ENCODE measurements at places on chromosomes 1 and 21.

- no peak for DNase-seq
Measured at GRCh38 chr1:81409262-81409661, 391.5 kb upstream of the ADGRL2 start.

GRCh38 chr1:46577671-46578070 lies 26.2 kb upstream of the KNCN start:
- no peak for DNase-seq

- no peak for DNase-seq
Measured at GRCh38 chr1:3533067-3534048, 78.0 kb downstream of the MEGF6 start.

- DNase-seq = no peak
Measured at GRCh38 chr21:41684381-41685245, 82.2 kb downstream of the RIPK4 start.

DNA sequence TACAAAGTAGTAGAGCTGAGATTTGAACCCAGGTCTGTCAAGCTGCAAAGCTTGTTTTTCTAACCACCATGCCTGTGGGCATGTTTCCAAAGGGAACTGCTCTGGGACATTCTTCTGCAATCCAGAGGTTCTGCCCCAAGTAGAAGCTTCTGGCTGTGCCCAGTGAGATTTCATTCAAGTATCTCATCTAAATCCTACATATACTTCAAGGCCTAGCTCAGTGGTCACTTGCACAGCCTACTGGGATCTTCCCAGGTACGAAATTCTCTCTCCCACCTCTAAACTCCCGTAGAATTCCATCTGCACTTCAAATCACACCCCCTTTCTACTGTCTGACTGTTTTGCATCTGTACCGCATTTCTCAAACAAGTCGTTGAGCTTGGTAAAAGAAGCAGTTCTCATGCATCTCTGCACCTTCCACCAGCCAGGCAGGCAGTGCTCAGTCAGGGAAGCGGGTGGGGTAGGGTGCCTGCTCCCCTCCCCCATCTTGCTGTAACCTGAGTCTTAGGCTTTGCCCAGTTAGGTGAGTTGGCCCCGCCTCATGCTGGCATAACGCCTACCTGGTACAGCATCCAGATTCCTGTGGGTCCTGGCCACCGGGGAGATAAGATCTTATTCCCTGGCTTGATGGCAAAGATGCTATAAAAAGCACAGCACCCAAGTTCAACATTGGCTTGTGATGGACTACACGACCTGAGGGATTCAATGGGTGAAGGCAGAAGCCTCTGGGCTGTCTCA lies 13.5 kb downstream of the SLC9A1 start:
- DNase-seq = no peak

- no peak for DNase-seq
Measured at GRCh38 chr1:42743317-42744147, 3.5 kb upstream of the CLDN19 start.

- DNase-seq = no peak
Measured at GRCh38 chr1:147853391-147853790, 49.2 kb upstream of the GJA8 start.

DNA sequence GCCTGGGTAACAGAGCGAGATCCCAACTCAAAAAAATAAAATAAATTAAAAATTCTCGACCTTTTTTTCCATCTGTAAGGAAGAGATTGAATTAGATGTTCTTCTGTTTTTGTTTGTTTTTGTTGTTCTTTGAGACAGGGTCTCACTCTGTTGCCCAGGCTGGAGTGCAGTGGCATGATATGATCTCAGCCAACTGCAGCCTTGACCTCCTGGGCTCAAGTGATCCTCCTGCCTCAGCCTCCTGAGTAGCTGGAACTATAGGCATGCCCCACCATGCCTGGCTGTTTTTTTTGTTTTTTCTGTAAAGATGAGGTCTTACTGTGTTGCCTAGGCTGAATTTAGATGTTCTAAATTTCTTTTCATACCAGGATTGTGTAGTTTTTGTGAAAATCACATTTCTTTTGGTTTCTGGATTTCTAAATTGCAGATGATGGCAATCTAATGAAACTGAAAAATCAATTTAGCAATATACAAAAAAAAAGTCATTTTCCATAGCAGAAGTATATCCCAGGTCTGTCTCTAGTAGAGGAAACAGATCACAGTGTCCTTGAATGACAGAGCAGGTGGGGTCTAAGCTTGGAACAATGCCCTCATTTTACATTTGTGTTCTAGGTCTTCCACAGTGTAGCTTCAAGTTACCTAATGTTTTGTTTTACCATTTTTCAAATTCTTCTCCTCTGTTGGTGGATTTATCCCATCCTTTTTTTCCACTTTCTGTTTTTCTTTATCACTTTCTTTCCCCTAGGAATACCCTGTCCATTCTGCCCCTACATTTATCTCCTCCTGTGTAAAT lies 20.3 kb downstream of the ZYG11A start:
- no peak for DNase-seq

DNA sequence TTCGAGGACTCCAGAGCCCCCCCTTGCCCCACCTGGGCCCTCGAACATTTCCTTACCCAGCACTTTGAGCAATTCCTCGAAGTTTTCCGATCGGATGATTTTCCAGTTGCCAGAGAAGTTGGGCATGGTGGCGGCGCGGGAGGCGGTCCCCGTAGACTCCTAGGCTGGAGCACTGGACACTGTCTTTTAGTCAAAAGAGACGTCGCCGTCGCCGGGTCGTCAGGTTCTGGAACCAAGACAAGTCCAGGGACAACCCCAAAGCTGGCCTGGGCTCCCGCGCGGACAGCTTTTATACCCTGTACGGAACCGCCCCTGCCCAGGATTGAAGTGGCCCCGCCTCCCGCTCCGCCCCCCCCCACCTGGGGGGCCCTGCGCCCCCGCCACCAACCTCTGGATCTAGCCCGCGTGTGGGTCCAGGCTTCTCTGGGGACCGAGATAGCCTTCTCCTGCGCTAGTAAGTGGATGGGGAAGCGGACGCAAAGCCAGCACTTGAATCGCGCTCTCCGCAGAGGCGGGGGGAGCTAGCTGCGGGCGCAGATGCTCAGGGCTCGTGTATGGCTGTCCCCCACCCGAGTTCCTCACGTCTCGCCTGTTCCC lies at the start of gene CRABP2:
Gene CRABP2, minus strand, starts transcription at position 263 of the 597 bp plus-strand sequence. Its CDS starts 137 bp downstream, at position 126.
- no peak for DNase-seq

DNA sequence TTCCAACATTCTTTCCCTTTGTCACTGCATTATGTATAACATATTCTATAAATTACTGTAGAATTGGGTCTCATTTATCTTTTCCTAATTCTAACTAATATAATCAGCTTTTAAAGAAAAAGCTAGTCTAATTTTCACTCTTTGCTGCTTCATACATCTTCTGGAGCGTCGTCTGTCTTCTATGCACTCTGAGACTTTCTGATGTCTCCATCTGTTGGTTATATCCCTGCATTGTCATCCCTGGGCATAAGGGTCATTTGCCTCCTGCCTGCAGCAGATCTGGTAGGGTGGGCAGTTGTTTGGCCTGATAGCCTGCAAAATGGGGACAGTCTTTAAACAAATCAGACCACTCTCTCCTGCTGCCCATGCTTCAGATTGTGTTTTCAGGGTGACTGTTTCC lies 40.8 kb upstream of the DYNLT5 start:
- DNase-seq = no peak

DNA sequence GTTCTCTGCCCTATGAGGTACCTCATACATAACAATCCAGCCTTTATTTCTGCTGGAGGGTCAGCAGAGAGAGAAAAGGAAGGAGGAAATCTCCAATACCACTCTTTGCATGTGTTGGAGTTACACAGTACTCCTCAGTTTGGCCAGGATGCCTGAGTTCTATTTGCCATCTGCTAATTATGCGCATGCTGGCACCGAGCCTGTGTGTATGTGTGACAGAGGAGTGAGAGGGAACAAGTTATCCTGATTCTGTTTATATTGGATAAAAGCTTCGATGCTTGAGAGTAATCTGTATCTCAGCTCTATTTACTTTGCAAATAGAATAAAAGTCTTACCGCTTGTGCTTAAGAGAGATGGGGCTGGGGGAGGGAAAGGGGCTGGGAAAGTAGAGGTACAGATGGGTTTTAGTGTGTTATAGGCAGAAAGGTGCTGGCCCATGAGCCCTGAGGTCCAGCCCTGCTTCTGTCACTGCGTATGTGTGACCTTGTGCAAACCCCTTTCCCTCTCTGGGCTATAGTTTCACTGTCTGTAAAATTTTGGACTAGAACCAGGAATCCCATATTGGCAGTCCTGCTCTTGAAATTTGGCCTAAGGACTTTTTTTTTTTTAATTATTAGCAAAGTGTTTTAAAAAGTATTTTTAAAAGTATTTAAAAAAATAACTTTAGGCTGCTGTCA lies 54.5 kb upstream of the PLXNA2 start:
- DNase-seq = no peak

GRCh38 chr1:77757603-77758002 lies 2.0 kb downstream of the USP33 start:
- DNase-seq = no peak

DNA sequence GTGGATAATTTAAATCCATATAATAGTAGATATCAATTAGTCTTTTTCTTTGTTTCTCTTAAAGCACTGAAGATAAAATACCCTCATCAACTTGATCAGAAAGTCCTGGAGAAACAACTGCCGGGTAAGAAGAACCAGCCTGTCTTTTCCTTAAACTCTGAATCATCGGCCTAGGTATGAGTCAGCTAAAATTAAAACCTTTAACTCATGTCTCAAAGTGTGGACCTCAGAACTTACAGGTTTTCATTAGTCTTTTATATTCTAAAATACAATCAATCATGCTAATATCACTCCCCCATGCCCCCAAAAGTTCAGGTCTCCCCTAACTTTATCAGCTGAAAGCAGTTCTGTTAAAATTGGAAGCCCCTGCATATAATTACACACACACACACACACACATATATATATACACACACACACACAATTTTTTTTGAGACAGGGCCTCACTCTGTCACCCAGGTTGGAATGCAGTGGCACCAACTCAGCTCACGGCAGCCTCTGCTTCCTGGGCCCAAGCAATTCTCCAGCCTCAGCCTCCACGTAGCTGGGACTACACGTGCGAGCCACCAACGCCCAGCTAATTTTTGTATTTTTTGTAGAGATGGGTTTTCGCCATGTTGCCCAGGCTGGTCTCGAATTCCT lies 61.3 kb downstream of the B3GALNT2 start:
- no peak for DNase-seq

DNA sequence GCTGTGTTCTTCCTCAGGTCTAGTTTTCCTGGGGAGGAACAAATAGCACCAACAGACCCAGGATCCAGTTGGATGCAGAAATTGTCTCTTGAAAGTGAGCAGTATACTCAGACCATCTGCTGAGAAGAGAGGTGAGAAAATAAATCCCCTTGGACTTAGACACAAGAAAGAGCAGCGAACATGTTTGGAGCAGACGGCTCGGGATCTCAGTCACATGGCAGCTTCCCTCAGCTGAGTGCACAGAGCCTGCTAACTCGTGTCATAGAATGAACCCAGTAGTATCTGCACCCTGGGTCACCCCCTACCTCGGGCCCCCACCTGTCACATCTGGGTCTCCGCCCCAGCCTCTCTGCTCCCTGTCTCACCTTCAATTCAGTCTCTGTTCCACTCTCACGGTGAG lies 115.6 kb downstream of the CCDC185 start:
- no peak for DNase-seq

GRCh38 chr1:116514708-116515525 lies 55.9 kb downstream of the CD58 start:
- no peak for DNase-seq

DNA sequence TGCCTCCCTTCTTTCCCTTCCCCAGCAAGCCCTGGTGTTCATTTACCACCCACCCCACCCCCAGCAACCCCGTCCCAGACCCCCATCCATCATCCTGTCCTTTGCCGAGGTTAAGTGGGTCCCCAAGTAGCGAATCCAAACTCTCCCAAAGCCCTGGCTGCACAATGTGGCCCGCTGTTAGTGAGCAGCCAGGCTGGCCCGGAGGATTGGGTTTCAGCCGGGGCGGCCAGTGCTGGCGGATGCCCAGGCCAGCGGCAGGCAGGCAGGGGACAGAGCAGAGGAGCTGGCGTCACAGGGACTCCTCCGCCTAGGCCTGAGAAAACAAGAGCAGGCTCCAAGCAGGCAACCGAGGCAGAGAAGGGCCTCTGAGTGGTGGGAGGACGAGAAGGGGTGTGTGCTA lies 61.4 kb downstream of the EPHB2 start:
- DNase-seq = no peak

DNA sequence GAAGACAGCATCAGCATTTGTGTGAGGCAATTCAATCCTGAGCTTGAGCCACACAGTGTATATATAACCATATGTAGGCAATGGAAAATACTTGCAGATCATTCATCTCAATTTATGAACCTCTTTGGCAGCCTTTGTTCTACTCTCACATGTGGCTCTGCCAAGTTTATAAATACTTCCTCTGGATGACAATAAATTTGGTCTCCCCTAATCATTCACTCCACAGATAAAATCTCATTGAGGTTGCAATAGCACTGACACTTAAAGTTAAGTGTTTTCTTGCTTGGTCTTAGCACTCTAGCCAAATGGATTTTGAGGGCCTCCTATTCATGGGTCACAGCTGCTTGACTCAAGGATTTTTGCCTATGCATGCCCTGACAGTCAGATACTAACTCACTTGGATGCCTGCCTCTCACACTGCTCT lies 136.6 kb upstream of the VANGL1 start:
- no peak for DNase-seq

GRCh38 chr21:27703791-27704190 lies 736.9 kb upstream of the ADAMTS5 start:
- DNase-seq = no peak

- DNase-seq = no peak
Measured at GRCh38 chr1:219296430-219297355, 123.0 kb downstream of the LYPLAL1 start.

GRCh38 chr1:230836793-230837192 lies 31.5 kb downstream of the C1orf198 start:
- DNase-seq = no peak

DNA sequence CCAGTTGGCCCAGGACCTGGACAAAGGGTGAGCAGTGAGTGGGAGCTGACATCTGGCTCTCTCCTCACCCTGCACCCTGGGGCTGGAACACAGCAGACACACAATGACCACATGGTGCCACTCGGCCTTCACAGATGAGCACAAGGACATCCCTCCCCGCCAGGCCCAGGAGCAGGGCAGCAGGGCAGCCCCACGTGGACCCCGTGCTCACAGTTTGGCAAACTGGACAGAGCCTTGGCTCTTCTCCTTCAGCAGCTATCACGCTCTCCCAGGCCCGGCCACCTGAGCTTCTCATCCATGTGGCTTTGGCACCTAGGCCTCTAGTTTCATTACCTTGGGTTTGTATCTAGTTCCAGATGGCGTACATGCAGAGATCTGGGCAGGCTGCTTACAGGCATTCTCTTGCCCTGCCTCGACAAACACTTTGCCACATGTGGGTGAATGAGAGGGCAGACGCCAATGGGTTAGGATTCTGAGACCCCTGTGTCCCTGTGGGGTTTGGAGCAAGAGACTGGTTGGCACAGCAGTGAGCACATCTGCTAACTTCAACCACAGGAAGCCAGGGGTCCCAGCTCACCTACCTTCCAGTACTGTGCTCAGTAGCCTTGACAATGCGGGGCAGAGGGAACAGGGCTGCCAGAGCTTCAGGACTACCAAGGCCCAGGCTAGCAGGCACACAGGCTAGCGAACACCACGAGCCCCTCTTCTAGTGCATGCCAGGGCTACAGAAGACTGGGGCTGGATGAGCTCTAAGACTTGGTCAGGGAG lies 3.4 kb upstream of the PTPRF start:
- no peak for DNase-seq

Measured in activated CD8-positive, alpha-beta memory T cell treated with anti-CD3 and anti-CD28 coated beads for 48 hours (primary cell).